ENCODE measurements at places on chromosomes 16 and 17.

DNA sequence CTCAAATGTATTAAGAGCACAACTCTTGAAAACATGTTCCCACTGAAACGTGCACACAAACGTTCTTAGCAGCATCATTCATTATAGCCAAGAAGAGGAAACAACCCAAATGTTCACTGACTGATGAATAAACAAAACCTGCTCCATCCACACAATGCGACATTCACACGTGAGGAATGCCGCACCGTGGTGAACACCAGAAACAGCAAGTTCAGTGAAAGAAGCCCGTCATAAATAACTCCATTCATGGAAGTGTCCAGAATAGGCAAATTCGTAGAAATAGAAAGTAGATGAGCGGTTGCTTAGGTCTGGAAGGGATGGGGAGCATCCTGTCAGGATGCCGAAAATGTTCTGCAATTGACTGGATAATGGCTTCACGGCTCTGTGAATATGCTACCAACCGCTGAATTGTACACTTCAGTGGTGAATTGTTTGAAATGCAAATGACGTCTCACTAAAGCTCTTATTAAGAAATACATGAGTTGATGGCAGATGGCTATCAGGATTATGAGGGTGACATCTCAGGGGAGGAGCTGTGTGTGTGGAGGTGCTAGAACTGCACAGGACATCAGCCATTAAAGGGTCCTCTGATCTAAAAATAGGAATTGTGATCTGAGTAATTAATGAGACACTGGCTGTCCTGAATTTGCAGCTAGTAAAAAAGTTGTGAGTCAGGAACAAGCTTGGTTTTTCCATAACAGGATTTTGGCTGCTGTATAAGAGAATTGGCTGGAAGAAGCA lies 771.0 kb downstream of the KCNJ18 start:
- DNase-seq: no peak

GRCh38 chr17:231191-231965 lies 49.9 kb upstream of the DOC2B start:
- DNase-seq: no peak

GRCh38 chr17:81193470-81194224 lies 27.6 kb upstream of the AATK start:
- no peak for DNase-seq

DNA sequence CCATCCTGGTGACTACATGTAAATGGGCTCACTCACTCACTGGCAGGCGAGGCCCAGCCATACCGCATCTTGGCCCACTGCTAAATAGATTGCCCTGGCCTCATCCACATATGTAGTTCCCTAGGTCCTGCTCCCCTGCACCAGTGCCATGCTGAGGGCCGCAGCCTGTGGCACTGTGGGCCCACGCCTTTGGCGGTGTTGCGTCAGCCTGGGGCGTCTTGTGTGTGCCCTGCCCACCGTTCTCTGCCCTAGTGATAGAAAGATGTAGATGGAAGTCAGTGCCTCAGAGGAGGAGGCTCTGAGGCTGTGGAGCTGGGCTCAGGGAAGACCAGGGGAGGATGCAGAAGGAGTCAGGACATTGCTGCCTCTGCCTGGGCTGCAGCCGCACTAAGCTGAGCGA lies 18.9 kb downstream of the C17orf75 start:
- no peak for DNase-seq

DNA sequence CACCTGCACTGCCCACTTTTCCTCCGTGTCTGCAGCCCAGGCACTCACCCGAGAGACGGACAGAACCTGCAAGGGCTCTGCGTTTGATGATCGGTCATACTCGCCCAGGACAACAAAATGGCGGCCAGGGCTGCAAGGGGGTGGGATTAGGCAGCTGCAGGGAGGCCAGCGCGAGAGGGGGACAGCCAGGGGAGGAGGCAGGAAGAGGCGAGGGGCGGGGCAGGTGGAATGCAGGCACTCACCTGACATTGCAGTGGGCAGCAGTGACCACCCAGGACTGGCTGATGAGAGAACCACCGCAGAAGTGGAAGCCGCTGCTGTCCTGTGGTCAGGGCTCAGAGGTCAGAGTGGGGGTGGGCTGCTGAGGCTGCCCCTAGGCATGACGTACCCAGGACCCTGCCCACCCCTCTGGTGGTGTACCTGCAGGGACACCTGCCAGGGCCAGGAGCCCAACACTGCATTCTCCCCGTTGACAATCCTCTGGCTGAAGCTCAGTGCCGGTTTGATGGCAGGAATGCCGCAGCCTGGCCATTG lies 917 bp downstream of the CTRL start:
- DNase-seq: no peak

GRCh38 chr17:82917699-82918345 lies 78.0 kb upstream of the ZNF750 start:
- DNase-seq: no peak

DNA sequence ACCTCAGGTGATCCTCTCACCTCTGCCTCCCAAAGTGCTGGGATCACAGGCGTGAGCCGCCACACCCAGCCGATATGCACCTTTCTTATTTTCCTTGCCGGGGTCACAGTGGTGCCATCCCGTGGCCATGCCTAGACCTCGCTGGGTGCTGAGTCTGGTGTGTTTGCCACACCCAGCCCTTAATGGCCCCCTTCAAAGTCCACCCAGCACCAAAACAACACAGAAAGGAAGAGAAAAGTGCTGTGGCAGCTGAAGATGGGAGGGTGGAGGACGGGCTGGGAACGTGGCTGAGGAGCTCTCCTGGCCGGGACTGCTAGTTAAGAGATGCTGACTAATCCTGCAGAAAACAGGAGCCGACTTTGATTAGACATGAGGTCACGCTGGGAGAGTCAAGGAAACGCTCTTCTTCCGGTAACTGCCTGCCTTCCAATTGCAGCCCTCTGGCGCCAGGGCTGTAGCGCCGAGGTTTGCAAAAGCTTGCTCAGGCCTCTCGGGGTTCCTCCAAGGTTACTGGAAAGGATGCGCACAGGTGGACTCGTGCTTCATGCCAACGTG lies 10.9 kb downstream of the SLC43A2 start:
- DNase-seq: no peak

GRCh38 chr17:77306790-77307478 lies 166.2 kb downstream of the SEC14L1 start:
- no peak for DNase-seq

DNA sequence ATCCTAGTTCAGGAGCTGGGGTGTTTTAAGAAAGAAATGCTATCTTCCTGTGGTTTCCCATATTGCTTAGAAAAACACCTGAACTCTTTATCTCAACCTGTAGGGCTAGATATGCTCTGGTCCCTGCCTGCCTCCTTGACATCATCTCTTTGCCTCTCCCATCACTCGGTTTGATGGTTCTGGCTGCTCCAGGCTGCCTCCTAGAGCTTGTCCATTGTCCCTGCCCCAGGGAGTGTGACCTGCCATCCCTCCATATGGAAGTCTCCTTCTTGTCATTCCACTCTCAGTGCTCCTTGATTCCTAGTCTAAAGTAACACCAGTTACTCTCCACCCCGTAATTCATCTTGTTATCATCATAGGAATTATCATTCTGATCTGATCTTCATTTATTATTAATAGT lies 369.0 kb upstream of the EEF2KMT start:
- no peak for DNase-seq

- peak; percentile 51 for DNase-seq
Measured at GRCh38 chr17:40086150-40087044, 14.0 kb downstream of the NR1D1 start.

DNA sequence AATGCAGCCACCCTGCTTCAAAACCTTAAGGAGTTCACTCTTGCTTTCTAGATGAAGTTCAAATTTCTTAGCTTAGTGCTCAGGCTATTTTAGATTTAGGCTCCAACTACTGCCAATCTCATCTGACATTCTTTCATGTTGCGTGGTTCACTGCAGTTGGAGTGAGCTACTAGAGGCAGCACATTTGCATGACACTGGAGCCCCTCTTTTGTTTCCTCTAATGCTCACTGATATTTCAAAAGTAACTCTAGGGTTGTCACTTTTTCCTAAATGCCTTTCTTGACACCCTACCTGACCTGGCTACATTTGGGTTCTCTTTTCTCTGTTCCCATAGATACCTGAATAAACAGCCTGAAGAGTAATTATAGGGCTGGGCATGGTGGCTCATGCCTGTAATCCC lies 586.5 kb upstream of the GOT2 start:
- DNase-seq: no peak

- peak; percentile 84 for DNase-seq
Measured at GRCh38 chr17:42322382-42323267, 34.3 kb downstream of the STAT5A start.

DNA sequence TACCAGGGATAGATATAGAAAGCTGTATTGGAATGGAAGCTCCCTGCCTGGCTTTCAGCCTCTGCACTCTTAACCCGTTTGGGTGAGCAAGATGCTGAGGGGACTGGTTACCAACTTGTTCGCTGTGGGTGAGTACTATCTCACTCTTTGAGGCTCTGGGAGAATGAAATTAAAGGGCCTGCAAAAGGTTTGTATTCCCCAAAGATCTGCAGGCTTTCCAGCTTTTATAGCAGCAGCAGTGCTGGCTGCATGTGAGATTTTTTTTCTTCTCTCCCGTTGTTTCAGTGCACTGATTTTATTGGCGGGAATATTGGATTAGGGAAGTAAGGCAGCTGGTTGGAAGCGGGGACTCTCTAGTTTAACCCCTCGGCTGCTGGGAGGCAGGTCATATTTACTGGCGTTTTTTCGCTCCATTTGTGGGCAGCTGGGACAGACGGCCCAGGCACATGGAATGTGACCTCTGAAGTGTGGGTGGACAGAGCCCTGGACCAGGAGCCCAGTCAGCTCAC lies 30.9 kb downstream of the C17orf75 start:
- no peak for DNase-seq

DNA sequence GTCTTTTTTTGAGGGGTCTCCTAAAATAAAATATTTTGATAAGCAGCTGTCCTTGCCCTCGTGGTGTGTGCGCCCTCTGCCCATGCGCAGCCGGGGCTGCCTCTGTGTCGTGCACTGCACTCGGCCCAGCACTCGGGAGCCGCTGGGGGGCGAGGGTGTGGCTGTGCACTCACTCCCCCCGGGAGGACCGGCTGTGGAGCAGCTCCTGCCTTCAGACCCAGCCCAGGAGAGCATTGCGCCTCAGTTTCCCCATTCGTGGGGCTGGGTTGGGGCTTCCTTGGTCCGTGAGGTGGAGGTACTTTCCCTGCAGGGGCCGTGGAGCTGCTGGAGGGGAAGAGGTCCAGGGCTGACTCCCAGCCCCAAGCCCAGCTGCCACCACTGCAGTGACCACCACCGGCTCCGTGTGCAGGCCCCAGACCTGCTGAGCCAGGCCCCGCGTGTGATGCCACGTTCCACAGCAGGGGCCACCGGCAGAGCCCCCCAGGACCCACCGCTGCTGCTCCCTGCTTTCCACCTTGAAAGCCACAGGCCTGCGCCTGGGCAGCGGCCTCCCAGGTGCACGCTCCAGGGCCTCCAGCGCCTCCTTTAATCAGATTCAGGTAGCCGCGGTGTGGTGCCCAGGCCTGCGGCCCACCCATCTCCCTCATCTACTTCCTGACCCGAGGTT lies 6.3 kb upstream of the IL17C start:
- no peak for DNase-seq

- DNase-seq: no peak
Measured at GRCh38 chr16:73840728-73841127, 455.9 kb upstream of the PSMD7 start.

DNA sequence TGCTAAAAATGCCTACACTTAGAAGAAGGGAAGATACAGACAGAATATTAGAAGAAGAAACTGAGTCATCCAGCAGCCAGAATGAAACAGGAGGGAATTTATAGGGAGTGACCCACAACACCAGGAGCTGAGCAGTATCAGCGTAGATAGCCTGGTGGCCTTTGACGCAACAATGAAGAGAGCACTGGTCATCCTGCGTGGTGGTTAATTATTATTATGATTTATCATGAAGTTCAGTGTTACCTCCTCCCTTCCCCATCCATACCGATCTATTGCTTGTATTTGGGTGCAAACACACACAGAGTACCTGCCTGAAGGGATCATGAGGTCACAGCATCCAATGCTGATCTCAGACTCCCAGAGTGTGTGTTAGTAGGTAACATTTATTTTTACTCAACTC lies 38.5 kb downstream of the ERCC4 start:
- DNase-seq: no peak

DNA sequence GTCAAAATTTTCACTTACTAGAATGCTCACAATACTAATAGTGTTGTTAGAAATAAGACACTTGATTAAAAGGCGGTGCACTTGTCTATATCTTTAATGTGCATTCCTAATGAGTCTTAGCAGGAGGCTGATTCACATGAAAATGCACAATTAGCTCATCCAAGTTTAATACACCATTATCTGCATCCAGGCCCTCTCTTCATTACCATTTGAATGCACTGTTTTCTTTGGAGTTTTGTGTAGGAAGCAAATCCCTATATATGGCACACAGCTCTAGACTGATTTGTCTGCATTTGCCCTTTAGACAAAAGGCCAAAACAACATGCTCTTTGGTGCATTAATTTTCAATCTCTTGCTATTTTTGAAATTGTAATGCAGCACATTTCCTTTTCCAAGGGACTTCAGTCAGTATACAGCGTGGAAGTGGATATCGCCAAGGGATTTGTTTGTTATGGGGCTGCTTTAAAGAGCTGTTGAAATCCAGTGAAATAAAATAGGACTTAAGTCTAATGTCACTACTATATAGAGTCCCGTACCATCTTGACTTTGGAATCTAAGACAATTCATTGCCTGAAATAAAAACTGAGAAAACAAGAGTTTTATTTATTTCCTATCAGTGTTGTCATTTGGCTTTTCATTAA lies 257.6 kb upstream of the CPHXL start:
- DNase-seq: no peak

DNA sequence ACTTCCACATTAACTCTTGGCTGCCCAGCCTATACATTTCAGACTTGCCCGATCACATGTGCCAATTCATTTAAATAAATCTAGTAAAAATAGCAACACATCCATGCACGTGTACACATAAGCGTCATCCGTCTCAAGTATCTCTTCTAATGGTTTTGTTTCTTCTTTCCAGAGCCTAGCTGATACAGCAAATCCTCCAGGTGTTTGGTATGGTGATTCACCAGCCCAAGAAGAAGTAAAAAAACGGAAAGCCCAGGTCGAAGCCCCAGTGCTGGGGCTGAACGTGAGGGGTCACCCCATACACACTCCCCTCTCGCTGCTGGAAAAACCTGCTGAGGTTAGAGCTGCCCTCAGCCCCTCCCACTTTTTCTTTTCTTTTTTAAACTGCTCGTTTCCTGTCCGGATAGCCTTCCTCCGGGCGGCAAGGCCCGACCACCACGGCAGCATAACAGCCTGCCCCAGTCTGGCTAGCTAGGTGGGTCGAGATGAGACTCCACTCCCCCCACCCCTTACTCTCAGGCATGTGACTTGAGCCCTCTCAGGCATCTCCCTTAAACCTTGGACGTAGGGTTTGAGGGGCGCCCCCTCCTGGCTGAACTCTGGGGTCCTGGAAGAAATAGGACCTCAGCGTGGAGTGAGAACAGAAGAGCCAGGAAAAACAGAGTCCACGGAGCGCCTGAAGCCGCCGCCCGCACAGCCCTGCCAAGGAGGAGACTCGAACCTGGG lies 13.9 kb upstream of the OR1F1 start:
- DNase-seq: no peak

GRCh38 chr16:20001856-20002707 lies 71.6 kb downstream of the GPR139 start:
- peak; percentile 16 for DNase-seq

Measured in NCI-H1092 treated with DMSO at 0.1 percent for 48 hours (cell line).